ENCODE measurements at places on chromosomes 6 and 20.
A peak's percentile ranks its signal among the peaks of the same experiment; 100 is the strongest.

- peak; percentile 16 for DNase-seq
Measured at GRCh38 chr6:5507131-5507681, 245.9 kb downstream of the FARS2 start.

GRCh38 chr6:31156641-31157040 is 961 bp downstream of the CCHCR1 start:
- no peak for DNase-seq

GRCh38 chr20:19995220-19995863 is 21.8 kb upstream of the NAA20 start:
- peak; percentile 28 for DNase-seq

- no peak for DNase-seq
Measured at GRCh38 chr6:45952546-45952945, 63.1 kb downstream of the CLIC5 start.

DNA sequence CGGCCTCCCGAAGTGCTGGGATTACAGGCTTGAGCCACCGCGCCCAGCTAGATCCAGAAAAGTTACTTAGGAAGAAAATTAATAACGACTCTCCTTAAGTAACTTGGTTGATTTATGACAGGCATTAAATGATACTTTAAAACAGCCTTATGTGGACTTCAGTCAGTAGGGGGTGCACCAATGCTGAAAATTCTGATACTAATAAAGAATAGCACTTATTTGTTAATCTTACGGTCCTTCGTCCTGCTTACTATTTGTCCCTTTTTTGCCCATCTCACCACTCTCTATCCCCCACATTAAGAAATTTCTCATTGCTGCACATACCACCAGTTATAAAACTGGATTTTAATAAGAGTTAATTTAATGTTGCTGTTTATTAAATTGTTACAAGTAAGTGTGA is 12.7 kb upstream of the PRELID3B start:
- DNase-seq = no peak

DNA sequence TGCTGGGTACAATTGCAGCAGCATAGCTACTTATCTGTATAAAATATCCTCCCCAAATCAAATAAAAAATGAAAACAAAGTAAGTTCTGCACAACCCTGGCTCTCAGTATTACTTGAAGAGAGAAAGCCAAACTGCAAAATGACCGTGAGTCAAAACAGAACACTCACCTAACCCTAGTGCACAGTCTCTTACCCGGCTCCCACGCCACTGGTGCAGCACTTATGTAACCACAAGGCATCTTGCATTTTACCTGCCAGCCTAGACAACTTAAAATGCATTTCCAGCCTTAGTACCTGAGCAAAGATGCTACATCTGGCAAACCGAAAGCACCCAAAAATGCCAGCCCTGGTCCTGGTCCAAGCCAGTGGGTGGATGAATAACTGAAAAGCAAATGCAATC is 12.4 kb upstream of the SIRPB1 start:
- DNase-seq = no peak

DNA sequence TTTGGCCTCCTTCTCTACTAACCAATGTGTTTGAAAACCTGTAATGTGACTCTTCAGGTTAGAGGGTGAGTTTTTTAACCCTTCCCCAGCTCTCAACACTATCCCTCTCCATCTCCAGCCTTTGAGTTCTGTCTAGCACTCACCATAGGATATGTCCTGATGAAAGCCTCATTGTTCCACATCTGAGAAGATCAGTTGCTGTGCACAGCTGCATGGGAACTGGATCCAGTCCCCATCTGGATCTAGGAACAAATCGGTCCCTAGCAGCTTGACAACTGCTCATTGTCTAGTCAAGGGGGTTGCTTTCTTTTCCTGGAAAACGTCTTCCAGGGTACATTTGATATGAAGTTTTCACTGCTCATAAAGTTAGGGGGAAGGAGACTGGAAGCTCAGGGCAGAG is 45.4 kb upstream of the AGPAT4 start:
- no peak for DNase-seq

DNA sequence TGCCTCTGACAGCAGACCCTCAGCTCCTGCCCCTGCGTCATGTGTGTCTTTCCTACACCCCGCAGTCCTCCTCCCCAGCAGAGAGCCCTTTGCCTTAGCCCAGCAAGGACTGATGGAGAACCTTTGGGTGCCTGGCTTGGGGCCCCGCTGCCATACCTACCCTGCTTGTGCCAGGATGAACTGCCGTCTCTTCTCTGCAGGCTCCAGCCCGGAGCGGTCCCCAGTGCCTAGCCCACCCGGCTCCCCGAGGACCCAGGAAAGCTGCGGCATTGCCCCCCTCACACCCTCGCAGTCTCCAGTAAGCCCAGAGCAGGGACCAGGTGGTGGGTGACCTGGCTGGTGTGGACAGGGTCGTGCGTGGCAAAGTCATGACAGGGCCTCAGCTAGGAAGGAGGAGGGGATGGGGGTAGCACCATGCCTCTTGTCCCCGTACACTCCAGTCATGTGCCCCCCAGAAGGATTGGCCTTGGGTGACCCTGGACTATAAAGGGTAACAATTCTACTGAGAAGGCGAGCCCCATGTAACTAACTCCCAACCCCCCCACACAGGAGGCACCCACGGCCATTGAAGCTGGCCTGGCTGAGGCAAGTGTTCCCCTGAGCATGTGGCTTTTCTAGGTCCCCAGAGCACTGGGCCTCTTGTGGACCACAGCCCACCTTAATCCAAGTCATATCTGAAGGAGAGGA is 8.3 kb downstream of the HSPA12B start:
- DNase-seq = no peak

DNA sequence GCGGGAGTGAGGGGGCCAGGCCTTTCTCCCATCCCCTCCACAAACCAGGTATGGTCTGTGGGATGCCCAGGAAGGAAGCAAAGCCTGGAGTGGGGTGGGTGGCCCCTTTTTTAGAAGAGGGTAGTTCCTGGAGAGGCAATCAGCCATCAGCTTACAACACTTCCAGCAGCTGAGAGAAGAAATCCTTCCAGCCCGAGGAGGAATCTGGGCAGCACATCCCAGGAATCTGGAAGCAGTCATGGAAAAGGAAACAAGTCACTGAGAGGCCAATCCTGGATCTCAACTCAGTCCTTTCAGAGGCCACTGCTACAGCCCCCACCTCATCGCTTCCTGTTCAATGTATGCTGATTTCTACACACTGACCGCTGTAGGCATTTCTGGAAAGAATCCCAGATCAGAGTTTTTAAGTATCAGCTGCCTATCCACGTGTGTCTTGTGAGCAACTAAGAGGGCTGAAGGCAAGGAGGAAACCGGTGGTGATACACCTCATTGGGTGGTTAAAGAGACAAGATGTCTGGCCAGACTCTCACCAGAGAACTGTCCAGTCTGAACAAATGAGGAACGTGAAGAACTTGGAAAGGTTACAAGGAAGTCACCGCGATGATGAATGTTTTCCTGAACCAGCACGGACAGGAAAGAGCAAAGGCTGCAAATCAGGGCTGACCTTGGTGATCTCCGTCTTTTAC is 92.9 kb upstream of the SHLD1 start:
- no peak for DNase-seq

DNA sequence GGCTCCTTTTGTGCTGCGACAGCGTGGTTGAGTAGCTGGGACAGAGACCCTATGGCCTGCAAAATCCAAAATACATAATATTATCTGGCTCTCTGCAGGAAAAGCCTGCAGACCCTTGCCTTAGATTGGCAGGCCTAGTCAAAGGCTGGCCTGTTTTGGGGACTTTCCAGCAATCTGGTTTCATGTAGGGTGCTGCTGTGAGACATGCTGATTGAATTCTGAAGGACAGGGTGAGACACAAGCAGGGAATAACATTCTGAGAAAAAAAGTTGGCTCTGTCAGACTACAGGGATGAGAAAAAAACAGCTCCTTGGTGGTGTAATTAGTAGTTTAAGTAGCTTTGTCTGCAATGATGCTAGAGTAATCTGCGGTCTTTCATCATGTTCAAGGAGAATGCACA is 402.7 kb upstream of the AGPAT4 start:
- DNase-seq = no peak

DNA sequence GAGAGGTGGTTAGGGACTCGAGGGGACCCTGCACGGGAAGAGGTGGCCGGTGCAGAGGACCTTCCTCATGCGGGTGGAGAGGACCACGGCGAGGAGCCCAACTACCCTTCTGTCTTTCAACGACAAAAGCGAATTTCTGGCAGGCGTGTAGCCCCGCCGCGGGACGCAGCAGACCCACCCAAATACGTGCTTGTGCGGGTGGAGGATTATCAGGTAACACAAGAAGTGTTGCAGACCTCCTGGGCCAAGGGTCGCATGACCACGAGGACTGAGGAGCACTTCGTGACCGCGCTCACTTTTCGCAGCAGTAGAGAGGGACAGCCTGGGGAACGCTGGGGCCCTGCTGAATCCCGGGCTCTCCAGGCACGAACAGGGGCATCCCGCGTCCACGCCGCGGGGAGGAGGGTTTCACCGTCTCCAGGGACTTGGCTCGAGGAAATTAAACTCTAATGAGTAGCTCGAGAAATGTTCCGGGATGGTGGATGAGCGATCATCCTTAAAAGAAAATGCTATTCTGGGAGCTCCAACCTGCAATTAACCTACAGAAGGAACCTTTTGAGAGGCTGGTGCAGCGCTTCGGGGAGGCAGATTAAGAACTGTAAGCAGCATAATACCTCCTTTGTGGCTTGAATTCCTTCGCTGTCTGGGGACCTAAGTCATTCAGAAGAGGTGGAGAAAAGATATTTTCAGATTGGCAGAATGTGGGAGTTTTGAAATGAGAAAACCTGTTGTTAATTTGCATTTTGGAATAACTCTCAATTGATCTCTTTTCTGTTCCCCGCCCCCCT is 804 bp downstream of the C6orf141 start:
- DNase-seq = no peak

- no peak for DNase-seq
Measured at GRCh38 chr20:719816-720215, 44.2 kb upstream of the SCRT2 start.

- no peak for DNase-seq
Measured at GRCh38 chr6:25519856-25520255, 132.2 kb upstream of the SCGN start.

DNA sequence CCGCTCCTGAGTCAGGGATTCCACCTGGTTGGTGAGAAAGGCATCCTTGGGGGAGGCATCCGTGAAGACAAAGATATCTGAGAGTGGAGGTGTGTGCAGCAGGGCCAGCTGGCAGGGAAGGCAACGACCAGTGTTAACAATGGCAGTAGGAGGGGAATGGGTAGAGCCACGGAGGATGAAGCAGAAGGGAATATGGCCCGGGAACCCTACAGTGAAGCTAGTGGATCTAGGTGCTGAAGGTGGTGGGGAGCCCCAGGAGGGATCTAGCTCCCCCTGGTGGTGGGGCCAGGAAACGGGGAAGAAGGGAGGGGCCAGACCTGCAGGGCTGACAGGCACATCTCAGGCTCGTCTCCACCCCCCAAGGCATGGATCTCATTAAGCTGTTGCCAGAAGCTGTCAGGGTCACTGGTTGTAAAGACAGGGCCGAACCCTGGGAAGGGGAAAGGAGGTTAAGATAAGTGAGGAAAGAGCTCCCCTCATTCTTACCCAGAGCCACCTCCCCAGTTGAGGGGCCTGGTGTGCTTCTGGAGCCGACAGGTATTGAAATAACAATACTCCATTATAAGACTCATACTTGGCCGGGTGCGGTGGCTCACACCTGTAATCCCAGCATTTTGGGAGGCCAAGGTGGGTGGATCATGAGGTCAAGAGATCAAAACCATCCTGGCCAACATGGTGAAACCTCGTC is 7.3 kb downstream of the VWA7 start:
- peak; percentile 85 for DNase-seq

DNA sequence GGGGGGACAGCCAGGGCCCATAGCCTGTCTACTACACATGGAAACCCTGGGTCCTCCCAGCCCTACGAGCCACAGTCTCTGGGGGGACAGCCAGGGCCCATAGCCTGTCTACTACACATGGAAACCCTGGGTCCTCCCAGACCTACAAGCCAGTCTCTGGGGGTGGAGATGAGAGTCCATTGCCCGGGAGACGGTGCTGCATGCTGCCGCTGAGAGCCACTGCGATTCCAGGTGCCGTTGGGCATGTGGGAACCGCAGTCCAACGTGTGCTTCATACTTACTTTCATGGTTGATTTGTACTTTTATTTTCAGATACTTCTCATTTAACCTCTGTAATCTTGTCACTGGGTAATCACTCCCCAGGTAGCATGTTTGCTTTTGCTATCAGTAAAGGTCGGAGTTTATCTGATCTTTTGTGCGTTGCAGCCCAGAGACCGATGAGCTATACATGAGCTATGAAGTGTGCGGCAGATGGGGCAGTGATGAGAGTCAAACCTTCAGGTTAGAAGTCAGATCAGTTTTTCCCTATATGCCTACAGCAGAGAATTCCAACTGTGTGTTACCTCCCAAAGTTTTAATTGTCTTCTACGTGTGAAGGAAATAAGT is 58.2 kb downstream of the SMOC2 start:
- no peak for DNase-seq

DNA sequence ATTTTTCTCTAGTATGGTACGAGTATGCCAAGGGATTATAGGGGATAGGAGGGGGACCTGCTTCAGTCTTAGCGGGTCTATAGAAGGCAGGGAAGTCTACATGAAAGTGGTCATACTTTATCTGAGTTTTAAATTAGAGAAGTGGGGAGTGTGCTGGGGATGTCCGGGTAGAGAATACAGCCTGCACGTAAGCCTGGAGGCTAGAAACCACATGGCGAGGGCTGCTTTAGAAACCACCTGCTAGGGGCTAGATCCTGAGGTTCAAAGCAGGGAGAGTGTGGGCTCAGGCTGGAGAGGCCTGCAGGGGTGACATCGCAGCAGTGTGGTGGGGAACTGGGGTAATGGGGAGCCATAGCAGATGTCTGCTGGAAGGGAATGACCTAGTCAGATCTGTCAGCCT is 85.2 kb downstream of the VEGFA start:
- DNase-seq = no peak
